Nucleus accumbens (tissue), 56 donors: ENCODE measurements at places on chromosomes 1 and 21.

- DNase-seq, result no peak
Measured at GRCh38 chr1:208302699-208303238, 58.6 kb upstream of the PLXNA2 start.

- no peak for DNase-seq
Measured at GRCh38 chr1:21307663-21308305, 17.5 kb upstream of the ECE1 start.

GRCh38 chr1:245153552-245154428 lies 995 bp upstream of the KIF26B start:
- DNase-seq, result no peak

- no peak for DNase-seq
Measured at GRCh38 chr1:193189442-193190095, 3.2 kb upstream of the B3GALT2 start.
